ENCODE measurements at places on chromosomes 13 and 19.

DNA sequence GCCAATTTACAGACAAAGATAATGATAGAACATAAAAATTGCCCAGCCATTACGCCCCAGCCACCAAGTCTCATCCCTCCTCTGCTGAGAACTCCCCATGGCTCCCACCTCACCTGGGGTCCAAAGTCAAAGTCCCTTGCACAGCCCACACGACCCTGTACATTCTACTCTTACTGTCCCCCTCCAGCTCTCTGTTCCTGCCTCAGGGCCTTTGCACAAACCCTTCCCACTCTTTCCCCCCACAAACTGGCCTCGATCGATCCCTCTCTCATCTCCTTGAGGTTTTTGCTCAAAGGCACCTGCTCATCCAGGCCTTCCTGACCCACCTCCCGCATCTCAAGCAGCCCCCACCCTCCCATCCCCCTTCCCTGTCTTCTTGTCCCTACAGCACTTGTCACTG lies 1.3 kb downstream of the DOCK6 start:
- DNase-seq: no peak

- no peak for DNase-seq
These were observed 19.8 kb downstream of the EPN1 start for GRCh38 chr19:55694656-55695491.

- no peak for DNase-seq
These were observed 142.2 kb downstream of the KCTD15 start for GRCh38 chr19:33938821-33939220.

DNA sequence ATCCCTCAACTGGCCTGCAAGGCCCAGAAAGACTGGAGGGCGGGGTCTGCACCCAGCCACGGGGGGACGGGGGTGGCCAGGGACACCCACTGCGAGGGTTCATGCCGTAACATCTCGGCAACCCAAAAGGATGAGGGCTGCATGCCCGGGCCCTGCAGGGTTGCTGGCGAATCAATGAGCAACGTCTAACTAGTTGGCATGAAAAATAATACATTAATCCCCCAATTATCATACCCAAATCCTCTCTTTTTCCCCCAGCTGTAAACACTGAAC lies 232.2 kb downstream of the TUBA3C start:
- DNase-seq: no peak

DNA sequence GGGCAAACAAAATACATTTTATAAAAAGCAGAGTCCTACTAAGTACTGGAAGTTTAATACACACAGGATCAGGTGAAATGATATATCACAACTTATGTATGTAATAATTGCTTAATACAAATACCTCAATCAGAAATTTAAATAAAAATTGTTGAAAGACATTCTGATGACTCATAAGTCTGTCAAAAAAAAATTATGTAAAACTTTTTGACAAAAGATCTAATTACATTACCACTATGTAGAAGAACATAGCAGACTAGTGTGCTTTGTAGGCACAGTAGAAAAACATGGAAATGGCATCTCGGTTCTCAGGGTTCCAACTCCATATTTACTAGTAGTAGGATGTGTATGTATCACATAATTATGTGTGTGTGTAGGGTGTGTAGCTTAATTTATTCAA lies 156.2 kb downstream of the DNAJC3 start:
- DNase-seq: no peak

GRCh38 chr13:22487932-22488331 lies 692.8 kb upstream of the SGCG start:
- no peak for DNase-seq

- no peak for DNase-seq
These were observed 12.9 kb upstream of the RFXAP start for GRCh38 chr13:36806102-36806501.

DNA sequence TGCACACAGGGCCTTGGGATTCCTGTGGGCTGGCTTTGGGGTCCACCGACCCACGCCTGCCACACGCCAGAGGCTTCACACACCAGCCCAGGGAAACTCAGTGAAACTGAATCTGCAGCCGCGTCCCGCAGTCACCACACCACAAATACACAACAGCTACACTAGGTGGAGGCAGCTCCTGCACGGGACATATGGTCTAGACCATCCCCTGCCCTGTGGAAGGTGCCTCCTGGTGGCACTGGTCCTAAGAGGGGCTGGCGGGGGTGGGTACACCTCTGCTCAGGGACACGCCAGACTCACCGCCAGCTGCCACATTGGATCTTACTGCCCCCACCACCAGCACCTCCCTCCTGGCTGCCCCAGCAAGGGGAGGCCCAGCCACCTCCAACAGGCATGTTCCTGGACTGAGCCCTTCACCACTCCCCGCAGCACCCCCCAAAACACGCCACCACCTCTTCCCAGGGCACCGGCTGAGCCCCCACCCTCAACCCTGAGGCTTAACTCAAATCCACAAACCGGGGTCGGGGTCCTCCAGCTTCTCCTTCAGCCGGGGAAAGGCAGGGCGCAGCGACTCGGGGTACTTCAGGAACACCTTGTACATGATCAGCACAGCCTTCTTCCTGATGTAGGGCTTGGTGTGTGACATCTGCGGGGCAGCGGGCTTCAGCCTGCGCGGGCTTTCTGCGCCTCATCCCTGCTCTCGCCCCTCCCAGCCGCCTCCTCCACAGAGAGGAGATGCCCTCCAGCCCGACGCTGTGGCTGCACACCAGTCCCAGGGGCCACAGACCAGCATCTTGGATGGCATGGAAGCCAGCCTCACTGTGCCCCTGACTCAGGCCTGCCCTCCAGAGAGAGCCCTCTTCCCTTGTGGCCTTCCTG lies 21.2 kb downstream of the AP3D1 start:
- DNase-seq: no peak

GRCh38 chr19:18435178-18435841 lies 2.6 kb downstream of the ISYNA1 start:
- DNase-seq: no peak

DNA sequence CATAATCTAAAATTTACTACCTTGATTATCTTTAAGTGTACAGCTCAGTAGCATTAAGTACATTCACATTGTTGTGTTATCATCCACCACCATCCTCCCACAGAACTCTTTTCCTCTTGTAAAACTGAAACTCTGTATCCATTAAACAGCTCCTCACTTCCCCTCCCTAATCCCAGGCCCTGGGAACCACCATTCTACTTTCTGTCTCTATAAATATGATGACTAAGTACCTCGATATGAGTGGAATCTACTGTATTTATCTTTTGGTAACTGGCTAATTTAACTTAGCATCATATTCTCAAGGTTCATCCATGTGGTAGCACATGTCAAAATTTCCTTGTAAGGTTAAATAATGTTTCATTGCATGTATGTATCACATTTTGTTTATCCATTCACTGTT lies 49.0 kb upstream of the POMP start:
- no peak for DNase-seq

DNA sequence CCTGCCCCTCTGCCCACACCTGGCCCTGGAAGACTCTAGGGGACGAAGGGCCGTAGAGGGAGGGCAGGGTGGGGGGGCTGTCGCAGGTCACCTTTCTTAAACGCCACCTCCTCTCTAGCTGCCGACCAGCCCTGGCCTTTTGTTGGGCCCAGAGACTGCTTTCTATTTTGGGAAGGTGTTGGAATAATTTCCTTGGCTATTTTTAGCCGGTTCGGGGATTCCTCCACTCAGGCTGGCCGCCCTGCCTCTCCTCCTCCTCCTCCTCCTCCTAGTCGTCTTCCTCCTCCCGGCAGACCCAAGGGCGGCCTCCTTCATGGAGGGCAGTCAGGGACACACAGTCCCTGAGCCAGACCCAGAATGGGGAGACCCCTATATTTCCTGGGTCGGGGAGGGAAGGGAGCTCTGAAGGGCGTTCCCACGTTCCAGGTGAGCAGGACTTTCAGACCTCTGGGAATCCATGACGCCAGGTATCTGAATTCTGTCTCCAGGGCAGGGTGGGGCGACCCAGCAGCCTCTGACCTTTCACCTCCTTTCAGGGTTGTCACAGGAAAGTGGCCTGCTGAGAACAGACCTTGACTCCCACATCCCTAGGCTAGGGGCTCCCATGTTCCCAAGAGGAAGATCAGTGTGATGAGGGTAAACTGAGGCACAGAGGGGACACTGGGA lies 19.9 kb downstream of the GADD45B start:
- no peak for DNase-seq

- no peak for DNase-seq
These were observed 205.4 kb downstream of the SHISA2 start for GRCh38 chr13:25846222-25846984.

DNA sequence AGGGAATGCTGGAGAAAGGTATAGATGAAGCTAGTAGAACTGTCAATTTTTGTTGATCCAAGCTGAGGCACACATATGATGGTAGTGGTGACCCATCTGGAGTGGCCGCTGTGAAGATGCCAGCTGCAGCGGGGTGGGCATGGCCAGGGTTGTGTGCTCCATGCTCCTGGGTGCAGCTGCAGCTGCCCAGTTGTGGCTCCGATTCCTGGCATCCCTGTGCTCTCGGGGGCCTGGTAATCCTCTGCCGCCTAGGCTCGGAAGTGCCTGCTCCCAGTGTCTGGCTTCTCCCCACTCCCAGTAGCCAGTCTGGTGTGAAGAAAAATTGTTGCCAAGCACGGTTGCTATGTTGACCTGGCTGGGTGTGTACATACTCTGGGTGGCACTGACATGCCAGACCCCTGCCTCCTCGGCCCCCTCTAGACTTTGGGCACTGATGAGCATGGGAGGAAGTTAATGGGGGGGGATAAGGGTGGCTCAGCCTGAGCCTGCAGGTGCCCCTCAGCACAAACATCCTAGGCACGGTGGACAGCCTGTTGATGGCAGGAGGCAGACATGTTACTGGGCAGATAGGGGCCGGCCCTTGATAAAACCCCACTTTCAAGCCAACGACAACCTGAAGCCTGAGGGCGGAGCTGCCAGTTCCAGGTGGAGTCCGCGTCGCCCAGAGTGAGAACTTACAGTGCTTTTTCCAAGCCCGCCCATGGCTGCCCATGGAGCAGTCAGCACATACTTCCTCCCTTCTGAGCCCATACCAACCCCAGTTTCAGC lies 1400.7 kb downstream of the PCDH9 start:
- no peak for DNase-seq

- DNase-seq: no peak
These were observed 3.9 kb upstream of the FPR1 start for GRCh38 chr19:51755571-51755970.

GRCh38 chr19:15256708-15257331 lies 24.6 kb upstream of the EPHX3 start:
- no peak for DNase-seq

DNA sequence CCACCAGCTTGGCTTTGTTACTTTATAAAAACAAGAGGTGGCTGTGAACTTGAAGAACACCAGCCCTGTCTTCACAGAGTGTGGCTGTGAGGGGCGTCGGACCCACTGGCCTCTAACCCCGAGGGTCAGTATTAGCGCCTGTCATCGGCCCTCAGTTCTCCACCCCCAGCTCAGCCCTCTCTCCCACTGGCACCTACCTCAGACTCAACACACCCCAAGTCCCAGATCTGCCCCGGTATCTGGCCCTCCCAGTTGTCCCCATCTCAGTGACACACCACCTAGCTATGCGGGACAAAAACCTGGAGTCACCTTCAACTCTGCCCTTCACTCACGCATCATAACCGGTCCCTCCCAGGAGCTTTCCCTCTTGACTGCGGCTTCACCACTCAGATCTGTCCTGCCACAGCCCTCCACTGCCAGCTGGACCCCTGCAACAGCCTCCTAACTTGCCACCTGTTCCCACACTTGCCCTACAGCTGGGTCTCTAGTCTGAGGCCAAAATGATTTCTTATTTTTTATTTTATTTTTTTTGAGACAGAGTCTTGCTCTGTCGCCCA lies 45.4 kb downstream of the PEPD start:
- no peak for DNase-seq

- peak; percentile 61 for DNase-seq
These were observed 36.4 kb upstream of the IGSF23 start for GRCh38 chr19:44576843-44577565.

- no peak for DNase-seq
These were observed 9.4 kb upstream of the ERVV-2 start for GRCh38 chr19:53034948-53035675.

GRCh38 chr19:45865269-45865948 lies 1.3 kb downstream of the FOXA3 start:
- DNase-seq: no peak

DNA sequence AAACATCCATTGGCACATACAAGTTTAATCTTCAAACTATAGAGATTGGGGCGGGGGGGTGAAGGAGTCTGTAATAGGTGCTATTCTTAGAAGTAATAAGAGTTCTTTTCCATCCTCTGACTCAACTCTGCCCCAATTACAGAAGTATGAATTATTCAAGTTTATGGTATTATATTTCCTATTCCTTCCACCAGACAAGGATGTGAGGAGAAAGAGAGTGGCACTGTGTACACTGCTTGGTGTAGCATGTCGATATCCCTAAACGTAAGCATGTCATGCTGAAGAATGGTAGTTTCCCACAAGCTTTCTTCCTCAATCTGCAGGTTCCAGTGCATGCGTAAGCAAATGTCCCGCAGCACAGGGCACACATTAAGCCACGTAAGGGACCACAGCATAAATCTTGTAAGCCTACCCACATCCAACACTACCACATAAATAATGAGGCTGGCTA lies 14.1 kb downstream of the BRD4 start:
- no peak for DNase-seq

DNA sequence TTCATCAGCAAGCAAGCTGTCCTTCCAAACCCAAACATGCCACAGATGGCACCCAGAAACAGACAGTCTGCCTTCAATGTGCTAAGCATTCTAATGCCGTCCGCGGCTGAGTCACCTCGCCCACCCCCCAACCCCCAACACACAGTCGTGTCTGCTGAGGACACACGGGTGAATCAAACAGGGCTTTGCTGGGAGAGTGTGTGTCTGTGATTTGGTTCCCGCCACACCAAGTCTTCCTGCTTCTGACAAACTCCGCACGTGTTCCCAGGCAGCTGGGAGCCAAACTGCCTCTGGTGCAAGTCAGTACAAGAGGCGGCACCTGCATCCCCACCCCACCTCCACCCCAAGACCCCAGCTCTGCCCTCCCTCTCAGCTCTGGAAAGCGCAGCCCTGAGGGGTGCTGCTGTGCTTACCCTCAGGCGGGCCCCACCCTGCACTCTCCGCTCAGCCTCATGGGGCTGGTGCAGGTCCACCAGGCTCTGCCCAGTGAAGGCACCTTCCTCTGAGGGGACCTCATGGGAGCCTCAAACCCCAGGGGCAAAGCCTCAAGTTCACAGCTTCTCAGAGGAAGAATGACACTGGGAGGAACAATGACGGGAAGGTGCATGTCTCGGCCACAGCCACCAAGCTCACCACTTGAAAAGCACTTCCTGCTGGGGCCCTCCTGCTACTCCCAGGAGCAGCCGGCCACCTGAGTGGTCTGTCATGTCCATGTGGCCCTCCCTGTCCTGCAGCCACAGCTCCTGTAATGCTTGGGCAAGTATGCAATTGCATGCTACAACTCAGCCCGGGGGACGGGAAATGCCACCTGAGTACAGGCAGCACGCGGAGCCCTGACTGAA lies 15.0 kb upstream of the SLC35E1 start:
- no peak for DNase-seq

Data from AML-193 (cell line).